B cell (primary cell): ENCODE measurements at places on chromosomes 16 and 17.

GRCh38 chr16:17607075-17607509 is 136.3 kb upstream of the XYLT1 start:
- H3K36me3 ChIP-seq: no peaks in the 10 kb centered on the region
- H3K4me1 ChIP-seq: no peaks in the 10 kb centered on the region
- H3K27ac ChIP-seq: no peak overlapping the region

- H3K4me1 ChIP-seq: no peaks in the 10 kb centered on the region
- H3K27ac ChIP-seq: no peak overlapping the region
- no peak overlapping the region for H3K4me3 ChIP-seq
- DNase-seq: no peak
These were observed 148.2 kb downstream of the TMEM132E start for GRCh38 chr17:34727601-34728000.

DNA sequence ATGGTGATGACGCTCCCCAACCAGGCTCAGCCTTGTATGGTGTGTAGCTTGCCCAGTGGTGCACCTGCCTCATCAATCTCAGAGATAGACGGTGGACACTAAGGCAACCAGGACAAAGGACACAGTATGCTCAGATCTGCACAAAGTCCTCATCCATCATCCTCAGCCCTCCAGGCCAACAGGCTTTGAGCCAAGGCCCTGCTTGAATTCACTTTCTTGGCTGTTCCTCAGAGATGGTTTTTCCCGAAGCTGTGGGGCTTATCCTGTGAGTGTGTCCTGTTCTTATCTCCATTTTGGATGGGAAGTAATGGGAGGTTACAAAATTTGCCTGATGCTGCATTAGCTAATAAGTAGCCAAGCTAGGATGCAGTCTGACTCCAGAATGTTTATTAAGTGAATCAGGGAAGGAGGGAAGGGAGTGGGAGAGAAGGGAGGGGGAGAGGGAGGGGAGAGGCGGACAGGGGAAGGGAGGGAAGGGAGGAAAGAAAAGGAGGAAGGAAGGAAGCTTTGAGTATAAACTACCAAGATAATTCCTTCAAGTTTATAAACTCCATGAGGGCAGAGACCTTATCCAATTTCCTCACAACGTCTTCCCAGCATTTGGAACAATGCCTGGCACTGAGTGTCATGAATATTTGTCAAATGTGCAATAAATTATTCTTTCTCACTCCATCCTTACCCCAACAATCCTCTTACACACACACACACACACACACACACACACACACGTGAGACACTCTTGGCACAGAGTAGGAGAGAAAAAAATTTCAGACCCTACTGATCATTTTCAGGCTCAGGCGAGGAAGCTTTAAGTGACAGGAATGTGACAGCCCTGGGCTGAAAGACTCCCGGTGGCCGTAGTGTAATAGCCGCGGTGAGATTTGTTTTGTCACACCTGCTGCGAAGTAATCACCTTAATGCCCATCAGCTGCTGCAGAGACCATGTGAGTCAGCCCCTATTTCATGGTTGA is 84.3 kb downstream of the BMERB1 start:
- H3K27ac ChIP-seq: no peak overlapping the region
- H3K36me3 ChIP-seq: no peaks in the 10 kb centered on the region
- peaks cover 10% of the 10 kb centered on the region for H3K4me1 ChIP-seq
- DNase-seq: no peak
- H3K4me3 ChIP-seq: no peak overlapping the region

DNA sequence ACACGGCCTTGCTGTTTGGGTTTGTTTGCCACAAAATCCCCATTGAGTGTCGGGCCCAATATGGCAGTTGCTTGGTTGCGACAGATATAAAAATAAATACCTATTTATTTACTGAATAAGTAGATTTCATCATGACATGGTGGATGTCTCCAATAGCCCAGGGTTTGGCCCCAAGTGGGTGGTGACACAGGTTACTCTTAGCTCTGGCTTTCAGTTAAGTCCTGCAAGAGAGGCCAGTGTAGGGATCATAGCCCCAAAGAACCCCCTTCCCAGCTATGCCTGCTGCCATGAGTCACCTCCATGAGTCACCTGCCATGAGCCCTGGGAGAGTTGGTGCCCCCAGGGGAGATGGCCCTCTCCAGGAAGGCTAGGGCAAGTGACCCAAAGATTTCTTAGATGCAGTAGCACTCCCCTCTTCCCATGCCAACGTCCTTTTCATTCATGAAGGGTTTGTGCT is 78.7 kb upstream of the LGALS9 start:
- H3K4me1 ChIP-seq: peaks cover 10% of the 10 kb centered on the region
- DNase-seq: no peak
- H3K4me3 ChIP-seq: no peak overlapping the region
- no peaks in the 10 kb centered on the region for H3K27me3 ChIP-seq
- H3K27ac ChIP-seq: no peak overlapping the region
- H3K36me3 ChIP-seq: no peaks in the 10 kb centered on the region

DNA sequence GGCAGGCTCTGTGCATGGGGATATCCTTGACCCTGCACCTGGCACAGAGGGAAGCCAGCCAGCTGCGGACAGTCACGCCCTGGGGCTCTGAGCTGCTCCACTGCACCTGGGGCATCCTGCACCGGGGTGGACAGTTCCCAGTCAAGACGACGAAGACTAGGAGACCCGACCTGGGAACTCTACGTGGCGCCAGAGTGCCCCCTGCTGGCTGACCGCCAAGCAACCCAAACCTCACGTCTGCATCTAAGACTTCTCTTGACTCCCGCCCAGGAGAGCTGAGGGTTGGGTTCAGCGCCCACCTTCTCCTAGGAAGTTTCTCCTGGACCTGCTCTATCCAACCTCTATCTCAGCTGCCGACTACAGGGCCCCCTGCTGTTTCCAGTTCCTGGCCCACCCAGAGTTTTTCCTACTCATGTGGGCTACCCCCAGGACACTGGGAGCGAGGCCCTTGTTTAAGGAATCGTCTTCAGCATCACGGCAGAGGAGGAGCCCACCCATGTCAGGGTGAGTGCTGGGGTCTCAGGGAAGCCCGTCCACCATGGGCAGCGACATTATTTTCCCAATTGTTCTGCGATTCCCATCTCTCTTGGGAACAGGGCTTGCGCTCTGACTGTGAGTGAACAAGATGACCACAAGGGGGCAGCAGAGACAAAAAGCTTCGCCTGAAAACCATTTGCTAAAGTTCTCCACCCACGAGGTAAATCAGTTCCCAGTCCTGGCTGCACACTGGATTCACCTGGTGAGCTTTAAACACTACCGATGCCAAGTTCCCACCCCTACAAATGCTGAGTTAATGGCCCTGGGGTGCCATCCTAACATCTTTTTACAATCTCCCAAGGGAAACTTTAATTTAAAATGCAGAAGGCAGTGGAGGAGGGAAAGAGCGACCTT is 29.3 kb downstream of the TLE7 start:
- peaks cover 12% of the 10 kb centered on the region for H3K27me3 ChIP-seq
- H3K27ac ChIP-seq: no peak overlapping the region
- H3K4me1 ChIP-seq: peaks cover 6% of the 10 kb centered on the region
- no peaks in the 10 kb centered on the region for H3K36me3 ChIP-seq
- DNase-seq: peak; percentile 80

- DNase-seq: no peak
- no peak overlapping the region for H3K4me3 ChIP-seq
- H3K27ac ChIP-seq: peak overlapping the region; percentile 75
These were observed 10.3 kb downstream of the HSPB9 start for GRCh38 chr17:42132941-42133340.

DNA sequence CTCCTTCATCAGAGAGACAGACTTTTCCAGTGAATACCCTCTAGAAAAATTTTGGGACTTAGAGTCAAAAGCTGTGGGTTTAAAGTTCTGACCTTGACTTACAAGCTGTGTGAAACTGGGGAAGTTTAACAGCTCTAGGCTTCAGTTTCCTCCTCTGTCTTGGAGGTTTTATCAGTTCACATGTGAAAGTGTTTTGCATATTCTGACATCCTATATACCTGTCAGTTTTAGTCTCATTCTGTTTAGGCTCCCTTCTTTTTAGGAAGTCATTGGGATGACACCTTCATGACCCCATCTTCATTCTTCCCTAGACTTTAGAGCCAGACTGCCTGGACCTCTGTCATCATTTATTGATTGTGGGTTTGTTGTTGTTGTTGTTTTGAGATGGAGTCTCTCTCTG is 44.4 kb downstream of the YPEL2 start:
- H3K27ac ChIP-seq: peak overlapping the region; percentile 71
- no peak overlapping the region for H3K4me3 ChIP-seq
- peak; percentile 44 for DNase-seq

- no peak for DNase-seq
- H3K36me3 ChIP-seq: no peaks in the 10 kb centered on the region
- H3K27me3 ChIP-seq: no peaks in the 10 kb centered on the region
- H3K4me3 ChIP-seq: peak overlapping the region; percentile 54
- peak overlapping the region; percentile 93 for H3K27ac ChIP-seq
These were observed 15.1 kb downstream of the ADCY7 start for GRCh38 chr16:50281391-50282009.

GRCh38 chr16:23245268-23245667 is 56.8 kb upstream of the SCNN1B start:
- H3K4me1 ChIP-seq: no peaks in the 10 kb centered on the region
- H3K4me3 ChIP-seq: no peak overlapping the region
- no peaks in the 10 kb centered on the region for H3K36me3 ChIP-seq

- H3K36me3 ChIP-seq: no peaks in the 10 kb centered on the region
- no peak overlapping the region for H3K4me3 ChIP-seq
- no peak overlapping the region for H3K27ac ChIP-seq
- no peaks in the 10 kb centered on the region for H3K27me3 ChIP-seq
- DNase-seq: no peak
These were observed 284.6 kb upstream of the CDH5 start for GRCh38 chr16:66081775-66082366.

- no peaks in the 10 kb centered on the region for H3K36me3 ChIP-seq
- no peaks in the 10 kb centered on the region for H3K27me3 ChIP-seq
- no peak overlapping the region for H3K4me3 ChIP-seq
These were observed 52.6 kb downstream of the PIMREG start for GRCh38 chr17:6496640-6497441.

DNA sequence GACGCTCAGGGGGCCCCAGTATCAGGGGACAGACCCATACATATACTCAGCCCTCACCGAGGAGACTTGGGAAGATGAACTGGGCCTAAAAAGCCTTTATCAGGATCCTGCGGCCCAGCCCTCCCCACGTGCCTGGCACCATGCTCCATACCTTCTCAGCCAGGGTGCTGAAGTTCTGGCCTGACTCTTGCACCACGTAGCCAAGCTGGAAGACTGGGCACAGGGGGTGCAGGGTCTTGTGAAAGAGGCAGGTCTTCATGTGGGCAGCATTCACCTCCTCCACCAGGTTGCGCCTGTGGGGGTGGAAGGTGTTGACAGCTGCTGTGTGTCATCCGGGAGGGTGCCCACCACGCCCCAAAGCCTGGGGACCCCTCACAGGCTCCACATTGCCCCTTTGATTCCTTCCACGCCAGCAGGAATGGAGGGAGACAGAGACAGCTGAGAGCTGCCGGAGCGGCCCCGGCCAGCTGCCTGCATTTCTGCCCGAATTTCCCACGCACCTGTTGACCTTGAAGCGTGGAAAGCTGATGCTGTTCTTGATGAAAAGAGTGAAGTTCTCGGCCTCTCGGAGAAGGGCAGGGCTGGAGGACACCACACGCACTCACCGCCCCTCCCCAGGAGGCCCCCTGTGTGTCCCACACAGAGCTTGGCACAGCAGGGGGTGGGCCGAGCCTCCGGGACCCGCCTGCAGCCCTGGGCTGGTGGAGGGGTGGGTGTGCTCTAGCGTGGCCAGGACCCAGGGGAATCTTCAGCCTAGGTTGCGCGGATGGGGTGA is 10.4 kb upstream of the CAMKK1 start:
- no peaks in the 10 kb centered on the region for H3K36me3 ChIP-seq
- H3K4me1 ChIP-seq: peaks cover 16% of the 10 kb centered on the region
- DNase-seq: no peak
- no peak overlapping the region for H3K4me3 ChIP-seq
- no peak overlapping the region for H3K27ac ChIP-seq

DNA sequence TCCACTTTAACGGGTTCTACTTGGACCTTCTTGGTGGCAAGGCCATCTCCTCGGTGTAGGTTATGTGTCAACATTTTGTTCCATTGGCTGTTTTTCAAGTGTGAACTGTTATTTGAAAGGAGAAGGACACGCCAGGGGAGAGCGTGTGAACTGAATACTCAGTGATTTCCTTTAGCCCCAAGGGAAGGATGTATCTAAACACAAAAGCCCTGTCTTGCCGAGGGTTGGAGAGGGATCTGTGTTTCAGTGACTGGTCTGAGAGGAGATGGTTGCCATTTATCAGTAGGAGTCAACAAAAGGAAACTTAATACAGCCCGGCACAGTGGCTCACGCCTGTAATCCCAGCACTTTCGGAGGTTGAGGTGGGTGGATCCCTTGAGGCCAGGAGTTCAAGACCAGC is 50.0 kb downstream of the USP10 start:
- DNase-seq: no peak
- H3K27ac ChIP-seq: peak overlapping the region; percentile 13
- H3K4me1 ChIP-seq: peaks cover 33% of the 10 kb centered on the region

- no peak for DNase-seq
- H3K36me3 ChIP-seq: no peaks in the 10 kb centered on the region
- no peaks in the 10 kb centered on the region for H3K4me1 ChIP-seq
- no peaks in the 10 kb centered on the region for H3K27me3 ChIP-seq
These were observed 28.3 kb downstream of the CCDC40 start for GRCh38 chr17:80064696-80065095.

GRCh38 chr16:63239065-63239570 is 1202.9 kb upstream of the CDH8 start:
- H3K36me3 ChIP-seq: no peaks in the 10 kb centered on the region
- no peak overlapping the region for H3K27ac ChIP-seq
- no peaks in the 10 kb centered on the region for H3K4me1 ChIP-seq
- no peak overlapping the region for H3K4me3 ChIP-seq
- no peak for DNase-seq

DNA sequence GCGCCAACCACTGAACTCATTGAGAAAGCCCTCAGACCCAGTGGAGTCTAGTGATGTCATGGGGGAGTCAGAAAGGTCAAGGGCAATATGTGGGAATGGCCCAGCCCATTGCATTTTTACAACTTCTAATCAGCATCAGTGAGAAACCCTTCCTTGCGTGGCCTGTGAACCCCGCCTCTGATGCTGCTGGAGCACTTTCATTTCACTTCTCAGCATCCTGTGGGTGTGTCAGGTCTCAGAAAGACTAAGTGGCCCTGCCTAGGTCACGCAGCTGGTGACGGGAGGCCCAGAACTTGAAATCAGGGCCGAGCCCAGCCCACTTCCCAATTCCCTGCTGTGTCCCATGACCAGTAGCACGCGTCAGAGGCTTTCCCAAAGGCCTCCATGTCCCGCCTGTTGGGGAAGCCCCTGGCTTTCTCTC is 6.1 kb downstream of the DNAI2 start:
- no peaks in the 10 kb centered on the region for H3K27me3 ChIP-seq
- H3K36me3 ChIP-seq: no peaks in the 10 kb centered on the region
- no peak overlapping the region for H3K4me3 ChIP-seq
- H3K27ac ChIP-seq: no peak overlapping the region
- DNase-seq: peak; percentile 19

- H3K4me3 ChIP-seq: no peak overlapping the region
- H3K27ac ChIP-seq: no peak overlapping the region
- no peaks in the 10 kb centered on the region for H3K4me1 ChIP-seq
- H3K27me3 ChIP-seq: no peaks in the 10 kb centered on the region
These were observed 205.9 kb downstream of the HS3ST3A1 start for GRCh38 chr17:13395862-13396261.

GRCh38 chr17:80836971-80837481 is 154.6 kb upstream of the CHMP6 start:
- no peak overlapping the region for H3K27ac ChIP-seq
- no peak overlapping the region for H3K4me3 ChIP-seq
- H3K27me3 ChIP-seq: no peaks in the 10 kb centered on the region
- no peaks in the 10 kb centered on the region for H3K36me3 ChIP-seq
- no peak for DNase-seq
